Astrocyte of the spinal cord (primary cell): ENCODE measurements at places on chromosomes 7 and 10.
A peak's percentile ranks its signal among the peaks of the same experiment; 100 is the strongest.

DNA sequence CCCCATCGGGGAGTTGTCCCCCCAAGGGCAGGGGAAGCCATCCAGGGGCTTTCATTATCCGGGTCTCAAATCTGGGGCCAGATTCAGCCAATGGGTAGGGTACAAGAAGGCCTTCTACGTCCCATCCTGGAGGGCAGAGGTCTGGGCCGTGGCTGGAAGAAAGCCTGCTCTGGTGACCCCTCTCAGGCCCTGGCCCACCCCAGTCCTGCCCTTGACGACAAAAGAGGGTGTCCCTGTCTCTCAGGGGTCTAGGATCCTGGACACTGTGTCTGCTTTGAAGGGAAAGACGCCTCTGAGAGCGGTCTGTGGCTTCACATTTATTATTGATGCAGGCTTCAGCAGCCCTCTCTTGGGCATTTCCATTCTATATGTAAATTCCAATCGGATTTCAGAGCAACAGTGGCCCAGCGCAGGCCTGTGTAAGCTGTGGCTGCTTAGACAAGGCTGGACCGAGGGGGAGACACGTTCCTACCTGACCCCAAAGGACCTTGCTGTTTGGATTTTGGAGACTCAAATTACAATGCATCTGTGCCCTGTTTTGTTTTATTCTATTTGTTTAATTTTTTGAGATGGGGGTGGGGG, 83.2 kb upstream of the BAIAP2L1 start:
- DNase-seq = no peak

- DNase-seq = no peak
Observed at GRCh38 chr10:77180794-77181193, 456.8 kb downstream of the KCNMA1 start.

DNA sequence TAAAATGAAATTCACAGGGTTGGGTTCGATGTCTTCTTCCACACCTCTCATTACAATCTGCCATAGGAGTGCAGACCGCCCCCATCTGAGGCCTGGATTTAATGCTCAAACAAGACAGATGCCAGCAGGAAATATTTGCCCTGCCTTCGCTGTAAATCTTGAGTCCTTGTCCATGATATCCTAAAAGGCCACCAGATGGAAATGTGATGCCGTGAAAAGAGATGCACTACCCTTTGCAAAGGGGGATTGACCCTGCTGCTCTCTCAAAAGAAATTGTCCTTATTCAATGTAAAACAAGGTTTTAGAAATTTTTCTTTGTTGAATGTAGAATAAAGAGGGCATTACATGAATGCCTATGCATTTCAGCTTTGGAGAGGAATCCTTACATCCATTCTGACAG, 37.5 kb downstream of the AGAP4 start:
- no peak for DNase-seq

DNA sequence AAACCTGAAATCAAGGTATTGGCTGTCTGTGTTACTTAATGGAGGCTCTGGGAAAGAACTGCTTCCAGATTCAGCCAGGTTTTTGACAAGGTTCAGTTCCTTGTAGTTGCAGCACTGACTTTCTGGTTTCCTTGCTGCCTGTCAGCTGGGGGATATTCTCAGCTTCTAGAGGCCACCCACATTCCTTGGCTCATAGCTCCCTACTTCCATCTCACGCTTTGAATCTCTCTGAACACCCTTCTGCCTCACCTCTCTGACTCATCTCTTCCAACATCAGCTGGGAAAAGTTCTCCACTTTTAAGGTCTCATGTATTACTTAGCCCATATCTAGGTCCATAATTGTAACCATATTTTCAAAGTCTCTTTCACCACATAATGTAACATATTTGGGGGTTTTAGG, 22.9 kb upstream of the GPR22 start:
- peak; percentile 13 for DNase-seq

GRCh38 chr7:112743811-112744210, 46.4 kb downstream of the TMEM168 start:
- DNase-seq = no peak

- DNase-seq = no peak
Observed at GRCh38 chr7:138396251-138397070, 63.6 kb upstream of the TRIM24 start.

- peak; percentile 89 for DNase-seq
Observed at GRCh38 chr10:93376372-93377293, 105.5 kb downstream of the MYOF start.

- DNase-seq = no peak
Observed at GRCh38 chr10:130043491-130043890, 67.1 kb downstream of the C10orf143 start.

GRCh38 chr7:159088016-159088865, 56.4 kb downstream of the VIPR2 start:
- no peak for DNase-seq

GRCh38 chr10:73950155-73950948, 39.4 kb downstream of the PLAU start:
- DNase-seq = peak; percentile 26

- DNase-seq = peak; percentile 23
Observed at GRCh38 chr7:112225006-112225405, 18.5 kb downstream of the ZNF277 start.

DNA sequence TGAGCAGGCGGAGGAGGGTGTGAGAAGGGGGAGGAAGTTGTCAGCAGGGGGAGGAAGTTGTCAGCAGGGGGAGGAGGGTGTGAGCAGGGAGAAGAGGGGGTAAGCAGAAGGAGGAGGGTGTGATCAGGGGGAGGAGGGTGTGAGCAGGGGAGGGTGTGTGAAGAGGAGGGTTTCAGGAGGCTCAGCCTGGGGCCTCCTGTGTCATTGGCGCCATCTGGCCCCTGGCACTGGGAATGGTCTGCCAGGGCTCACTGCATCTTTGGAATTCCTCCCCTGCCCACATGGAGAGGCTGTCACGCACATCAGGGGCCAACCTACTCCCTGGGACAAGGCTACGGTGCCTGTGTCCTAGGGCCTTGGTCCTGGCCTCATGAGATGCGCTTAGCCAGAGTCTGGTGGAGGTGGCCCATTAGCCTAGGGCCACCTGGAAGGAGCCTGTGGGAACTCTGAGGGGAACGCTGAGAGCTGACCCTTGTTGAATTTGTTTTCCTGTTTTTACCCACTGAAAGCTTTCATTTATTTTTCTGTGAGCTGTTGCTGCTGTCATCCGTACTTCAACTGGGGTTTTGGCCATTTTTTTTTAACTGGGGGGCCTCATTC, 18.0 kb downstream of the CAMK2B start:
- DNase-seq = no peak

- peak; percentile 40 for DNase-seq
Observed at GRCh38 chr10:112713411-112713810, 236.6 kb upstream of the TCF7L2 start.

DNA sequence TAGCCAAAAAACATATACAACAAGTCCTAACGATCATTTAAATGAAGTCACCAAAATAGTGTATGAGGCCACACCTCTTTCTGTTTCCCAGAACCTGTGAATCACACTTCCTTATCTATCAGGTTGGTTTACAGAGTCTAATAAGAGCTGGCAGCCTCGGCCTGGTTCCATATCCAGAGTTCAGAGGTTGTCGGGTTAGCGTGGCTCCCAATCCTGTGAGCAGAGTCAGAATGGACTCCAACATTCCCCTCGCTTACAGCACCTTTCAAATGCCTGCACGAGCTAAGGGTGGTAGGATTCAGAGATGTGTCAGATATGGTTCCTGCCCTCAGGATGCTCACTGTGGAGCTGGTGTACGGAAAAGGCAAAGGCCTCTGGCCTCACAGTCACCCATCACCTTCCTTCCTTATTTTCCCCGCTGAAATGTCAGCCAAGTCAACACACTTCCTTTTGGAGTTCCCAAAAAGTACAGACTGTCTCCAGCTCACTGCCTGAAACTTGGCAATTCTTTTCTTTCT, 6.0 kb downstream of the IL15RA start:
- peak; percentile 8 for DNase-seq

GRCh38 chr7:129793506-129794310, 159.1 kb downstream of the UBE2H start:
- no peak for DNase-seq

- DNase-seq = no peak
Observed at GRCh38 chr7:155840262-155840885, 28.1 kb upstream of the SHH start.

- no peak for DNase-seq
Observed at GRCh38 chr7:18975276-18975675, 142.2 kb downstream of the TWIST1 start.

DNA sequence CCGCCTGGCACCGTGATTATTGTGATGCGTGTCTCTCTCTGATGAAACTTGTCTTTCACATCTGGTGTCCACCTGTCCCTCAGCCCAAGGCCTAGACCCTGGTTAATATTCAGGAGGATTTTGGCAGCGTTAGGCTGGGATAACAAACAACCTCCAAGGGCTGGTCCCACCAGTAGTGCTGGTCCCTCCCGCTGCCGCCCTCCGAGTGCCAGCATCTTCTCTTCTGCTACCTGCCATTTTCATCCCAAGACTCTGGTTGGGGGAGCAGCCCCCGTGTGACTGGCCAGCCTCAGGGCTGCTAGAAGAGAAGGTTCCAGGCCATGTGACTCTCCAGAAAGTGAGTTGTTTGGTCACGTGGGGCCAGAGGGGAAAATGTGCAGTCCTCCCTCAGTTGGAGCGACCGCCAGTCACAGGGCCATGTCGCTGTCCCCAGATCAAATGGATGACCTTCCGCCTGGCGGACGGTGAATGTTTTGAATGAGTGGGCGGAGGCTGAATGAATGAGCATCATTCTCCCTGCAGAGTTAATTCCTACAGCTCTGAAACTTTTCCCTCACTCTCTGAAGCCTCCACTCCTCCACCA, 479.9 kb upstream of the FOXK1 start:
- no peak for DNase-seq

DNA sequence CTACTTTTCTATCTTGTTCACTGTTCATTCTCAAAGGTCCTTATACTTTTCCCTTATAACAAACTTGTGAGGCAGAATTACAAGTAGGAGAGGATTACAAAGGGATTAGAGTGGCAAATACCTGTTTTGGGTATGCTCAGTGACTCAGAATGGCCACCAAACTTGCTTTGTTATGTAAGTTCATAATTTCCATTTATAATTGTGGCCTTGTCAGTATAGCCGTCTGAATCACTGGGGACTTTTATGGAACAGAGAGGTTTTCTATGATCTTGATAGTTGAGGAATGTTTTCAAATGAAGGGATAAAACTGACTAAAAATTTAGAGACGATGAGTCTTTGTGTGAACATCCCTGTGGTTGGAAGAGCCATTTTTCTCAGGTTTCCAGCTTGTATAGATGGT, 116.2 kb downstream of the SND1 start:
- DNase-seq = no peak

- no peak for DNase-seq
Observed at GRCh38 chr7:68707159-68707558, 891.1 kb upstream of the AUTS2 start.

DNA sequence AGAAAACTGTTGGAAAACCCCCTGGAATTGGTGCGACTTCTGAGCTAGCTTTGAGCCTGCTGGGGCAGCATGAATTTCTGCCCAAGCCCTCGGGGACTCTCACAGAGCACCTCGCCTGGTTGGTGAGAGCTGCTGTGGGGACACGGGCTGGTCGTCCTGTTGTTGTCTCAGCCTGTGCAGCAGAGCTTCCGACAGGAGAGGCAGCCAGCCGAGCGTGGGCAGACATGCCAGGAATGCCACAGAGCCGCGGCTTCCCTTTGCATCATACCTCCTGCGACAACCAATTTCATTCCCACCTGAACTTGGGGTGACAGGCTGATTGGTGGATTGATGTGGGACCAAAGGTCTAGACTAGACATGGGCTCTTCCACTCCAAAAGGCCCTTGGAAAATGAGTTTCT, 60.2 kb upstream of the NRBF2 start:
- no peak for DNase-seq

GRCh38 chr10:28391283-28391682, 88.4 kb upstream of the MPP7 start:
- DNase-seq = no peak
